ENCODE measurements at places on chromosomes 12 and 14.
A peak's percentile ranks its signal among the peaks of the same experiment; 100 is the strongest.

- DNase-seq: no peak
Measured at GRCh38 chr14:105418269-105419194, 1.1 kb upstream of the MTA1 start.

DNA sequence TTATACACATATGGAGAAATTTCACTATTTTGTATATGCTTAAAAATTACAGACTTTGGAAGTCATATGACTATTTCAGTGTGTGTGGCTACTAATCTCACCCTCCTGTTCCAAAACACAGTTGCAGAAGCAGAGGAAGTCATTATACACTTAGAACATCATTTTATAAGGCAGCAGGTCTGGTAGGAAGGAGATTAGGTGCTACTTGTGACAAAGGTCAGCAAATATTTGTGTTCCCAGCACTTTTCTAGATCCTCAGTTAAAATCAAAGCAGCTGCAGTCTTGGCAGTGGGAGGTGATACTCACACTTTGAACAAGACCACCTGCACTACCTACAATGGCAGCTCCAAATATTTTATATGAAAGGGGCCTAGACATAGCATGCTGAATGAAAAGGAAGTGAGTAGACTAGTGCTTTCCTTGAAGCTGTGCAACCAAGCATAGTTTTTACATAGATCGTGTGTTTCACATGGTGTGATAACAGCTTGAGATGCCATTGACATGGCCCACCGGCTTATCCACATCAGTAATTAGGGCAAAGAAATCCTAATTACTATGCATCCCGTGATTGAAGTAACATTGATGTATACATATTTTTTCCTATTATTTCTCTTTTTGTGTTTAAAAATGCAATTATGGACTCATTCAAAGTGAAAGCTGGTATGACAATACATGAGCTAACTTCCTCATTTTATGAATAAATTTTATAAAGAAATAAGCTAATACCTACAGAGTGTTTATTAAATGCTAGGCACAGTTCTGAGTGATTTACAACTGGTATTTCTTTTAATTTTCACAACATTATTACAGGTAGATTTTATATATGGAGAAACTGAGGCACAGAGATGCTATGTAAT lies 5.3 kb downstream of the GYS2 start:
- DNase-seq: peak; percentile 19

- no peak for DNase-seq
Measured at GRCh38 chr12:89350260-89350629, 2.1 kb downstream of the DUSP6 start.

DNA sequence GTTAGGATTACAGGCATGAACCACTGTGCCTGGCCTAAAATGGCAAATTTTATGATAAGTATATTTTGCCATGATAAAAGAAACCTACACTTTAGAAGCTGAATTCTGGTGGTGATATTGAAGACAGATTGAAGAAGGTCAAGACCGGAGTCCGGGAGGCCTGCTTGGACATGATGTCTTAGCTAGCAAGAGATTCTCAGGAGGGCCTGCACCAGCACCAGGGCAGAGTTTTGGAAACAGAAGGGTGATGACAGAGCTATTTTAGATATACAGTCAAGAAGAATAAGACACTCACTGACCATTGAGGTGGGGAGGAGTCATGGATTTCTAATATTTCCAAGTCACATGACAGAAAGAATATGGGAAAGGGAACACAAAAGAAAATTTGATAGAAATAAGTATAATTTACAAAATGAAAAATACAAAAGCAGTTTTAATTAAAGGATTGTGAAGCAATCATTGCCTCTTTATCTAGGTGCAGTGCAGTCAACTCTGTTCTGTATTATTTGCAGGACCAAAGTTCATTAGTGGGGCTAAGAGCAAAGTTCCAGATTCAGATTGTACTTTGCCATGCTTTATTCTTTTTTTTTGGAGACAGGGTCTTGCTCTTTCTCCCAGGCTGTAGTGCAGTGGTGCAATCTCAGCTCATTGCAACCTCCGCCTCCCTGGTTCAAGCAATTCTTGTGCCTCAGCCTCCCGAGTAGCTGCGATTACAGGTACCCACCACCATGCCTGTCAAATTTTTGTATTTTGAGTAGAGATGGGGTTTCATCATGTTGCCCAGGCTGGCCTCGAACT lies 9.3 kb upstream of the PPP4R3A start:
- DNase-seq: no peak

GRCh38 chr12:103249607-103250006 lies 246.2 kb downstream of the C12orf42 start:
- no peak for DNase-seq

DNA sequence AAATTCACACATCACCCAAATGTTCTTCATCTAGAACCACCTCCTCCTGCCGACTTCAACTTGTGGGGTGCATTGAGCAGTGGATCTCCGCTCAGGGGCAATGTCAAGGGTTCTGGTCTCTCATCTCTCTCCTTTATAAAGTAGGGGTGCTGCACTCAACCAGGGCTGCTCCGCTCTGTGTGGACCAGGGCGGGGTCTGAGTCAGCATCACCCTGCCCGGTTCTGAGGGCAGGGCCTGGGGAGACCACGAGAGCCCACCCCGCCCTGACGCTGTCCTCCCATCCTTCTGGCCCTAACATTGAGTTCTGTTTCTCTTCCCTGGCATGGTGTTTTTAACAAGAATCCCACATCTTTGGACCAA lies 311.6 kb upstream of the DIO3 start:
- no peak for DNase-seq

- DNase-seq: no peak
Measured at GRCh38 chr12:15011162-15011561, 38.3 kb downstream of the PDE6H start.

- DNase-seq: no peak
Measured at GRCh38 chr14:67764496-67764895, 51.9 kb downstream of the ZFYVE26 start.

DNA sequence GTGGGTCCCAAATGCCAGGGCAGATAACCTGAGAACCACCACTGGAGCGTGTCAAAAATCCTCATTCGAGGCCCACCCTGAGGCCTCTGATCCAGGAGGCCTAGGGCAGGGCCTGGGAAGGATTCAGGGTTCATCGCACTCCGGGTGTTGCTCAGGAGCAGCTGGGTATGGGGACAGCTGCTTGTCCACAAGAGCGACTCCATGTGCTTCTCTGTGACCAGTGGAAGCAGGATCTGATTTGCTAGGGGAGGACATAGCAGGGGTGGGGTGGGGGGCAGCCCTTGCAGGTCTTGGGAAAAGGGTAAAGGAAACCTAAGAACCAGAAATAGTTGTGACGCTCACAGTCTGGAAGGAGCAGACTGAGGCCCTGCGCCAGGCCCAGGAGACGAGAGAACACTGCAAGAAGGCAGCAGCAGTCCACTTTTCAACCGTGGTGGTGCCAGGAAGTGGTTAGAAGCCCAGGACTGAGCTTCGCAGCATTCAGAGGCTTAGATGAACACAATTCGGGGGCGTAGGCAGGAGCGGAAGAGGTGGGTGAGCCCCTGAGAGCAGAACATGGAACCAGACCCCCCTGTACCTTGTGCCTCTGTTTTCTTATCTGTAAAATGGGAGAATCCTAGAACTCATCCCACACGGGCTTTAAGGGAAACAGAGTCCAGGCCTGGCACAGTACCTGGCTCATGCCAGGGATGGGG lies 33.7 kb downstream of the ITPK1 start:
- DNase-seq: no peak

GRCh38 chr14:77123381-77124325 lies 17.9 kb downstream of the ZDHHC22 start:
- DNase-seq: no peak

- DNase-seq: no peak
Measured at GRCh38 chr12:13002301-13003097, 2.4 kb upstream of the HEBP1 start.

- no peak for DNase-seq
Measured at GRCh38 chr12:60421741-60422140, 825.9 kb downstream of the SLC16A7 start.
